H1 (cell line): ENCODE measurements at places on chromosomes 16 and 17.
A peak's percentile ranks its signal among the peaks of the same experiment; 100 is the strongest.

- DNase-seq = no peak
These were observed at the start of gene ADAP2 for GRCh38 chr17:30921544-30922196. Gene ADAP2 (plus strand): TSS chr17:30921945. CDS start chr17:30922015, 70 bp downstream.

DNA sequence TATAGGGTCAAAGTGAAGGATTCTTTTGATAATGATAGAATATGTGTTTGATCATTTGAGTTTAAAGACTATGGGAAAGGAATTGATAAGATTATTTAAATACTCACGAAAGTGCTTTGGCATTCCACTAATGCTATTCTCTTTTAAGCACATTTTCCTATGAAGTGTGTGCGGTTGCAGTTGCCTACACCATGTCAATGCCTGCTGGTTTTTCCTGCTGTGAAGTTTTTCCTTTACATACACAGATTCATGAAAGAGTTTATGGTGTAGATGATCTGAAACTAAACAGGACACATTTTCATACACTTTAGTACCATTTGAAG, 78.7 kb downstream of the VMP1 start:
- DNase-seq = no peak

DNA sequence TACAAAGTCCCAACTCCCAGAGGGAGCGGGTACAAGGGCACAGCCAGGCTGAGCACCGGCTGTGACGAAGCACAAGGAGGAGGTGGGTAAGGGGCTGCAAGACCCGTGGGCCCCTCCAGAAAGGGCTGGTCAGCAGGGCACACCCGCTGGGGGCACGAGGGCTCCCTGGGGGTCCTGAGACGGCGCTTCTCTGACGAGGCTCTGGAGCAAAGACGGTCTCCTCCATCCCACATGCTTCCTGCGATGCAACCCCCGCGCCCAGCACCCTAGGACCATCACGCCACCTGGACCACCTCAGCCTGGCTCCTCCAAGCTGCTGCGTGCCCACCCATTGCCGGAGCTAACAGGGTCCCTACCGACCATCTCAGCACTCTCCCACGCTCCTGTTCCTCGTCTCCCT, 8.7 kb downstream of the CCDC57 start:
- no peak for DNase-seq

DNA sequence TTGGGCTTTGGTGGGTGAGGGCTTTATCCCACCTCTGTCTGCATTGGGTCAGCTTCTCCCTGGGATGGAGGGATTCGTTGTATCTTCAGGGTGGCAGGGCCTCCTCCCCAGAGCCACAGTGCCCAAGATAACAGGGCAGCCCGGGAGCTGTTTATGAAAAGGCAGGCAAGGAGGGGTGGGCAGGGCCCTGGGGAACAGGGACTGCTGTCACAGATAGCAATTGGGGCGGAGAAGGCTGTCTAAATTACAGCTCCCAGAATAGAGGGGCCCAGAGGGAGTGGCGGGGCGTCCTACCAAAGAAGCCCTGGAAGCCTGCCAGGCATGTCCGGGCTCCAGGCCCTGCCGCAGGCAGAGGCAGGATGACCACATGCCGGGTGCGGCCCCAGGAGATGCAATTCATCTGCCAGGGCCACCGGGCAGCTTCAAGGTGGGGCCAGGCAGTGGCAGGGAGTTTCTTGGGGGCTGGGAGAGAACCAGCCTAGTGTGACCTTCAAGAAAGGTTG, 18.8 kb upstream of the PHOSPHO1 start:
- no peak for DNase-seq

GRCh38 chr16:1153480-1154160, 714 bp downstream of the CACNA1H start:
- DNase-seq = no peak

DNA sequence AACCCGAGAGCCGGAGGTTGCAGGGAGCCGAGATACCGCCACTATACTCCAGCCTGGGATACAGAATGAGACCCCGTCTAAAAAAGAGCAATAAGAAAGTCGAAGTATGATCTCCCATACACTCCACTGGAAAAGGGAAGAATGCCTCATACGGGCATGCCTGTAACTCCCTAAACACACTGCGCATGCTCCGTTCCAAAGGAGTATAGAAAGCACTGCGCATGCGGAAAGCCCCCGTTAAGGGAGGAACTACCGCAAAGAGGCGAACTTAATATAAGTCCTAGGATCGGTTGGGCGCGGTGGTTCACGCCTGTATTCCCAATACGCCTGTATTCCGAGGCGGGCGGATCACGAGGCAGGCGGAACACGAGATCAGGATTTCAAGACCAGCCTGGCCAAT, 313.1 kb upstream of the ERCC4 start:
- no peak for DNase-seq

- DNase-seq = no peak
These were observed 8.9 kb upstream of the CDC42EP4 start for GRCh38 chr17:73320601-73321264.

DNA sequence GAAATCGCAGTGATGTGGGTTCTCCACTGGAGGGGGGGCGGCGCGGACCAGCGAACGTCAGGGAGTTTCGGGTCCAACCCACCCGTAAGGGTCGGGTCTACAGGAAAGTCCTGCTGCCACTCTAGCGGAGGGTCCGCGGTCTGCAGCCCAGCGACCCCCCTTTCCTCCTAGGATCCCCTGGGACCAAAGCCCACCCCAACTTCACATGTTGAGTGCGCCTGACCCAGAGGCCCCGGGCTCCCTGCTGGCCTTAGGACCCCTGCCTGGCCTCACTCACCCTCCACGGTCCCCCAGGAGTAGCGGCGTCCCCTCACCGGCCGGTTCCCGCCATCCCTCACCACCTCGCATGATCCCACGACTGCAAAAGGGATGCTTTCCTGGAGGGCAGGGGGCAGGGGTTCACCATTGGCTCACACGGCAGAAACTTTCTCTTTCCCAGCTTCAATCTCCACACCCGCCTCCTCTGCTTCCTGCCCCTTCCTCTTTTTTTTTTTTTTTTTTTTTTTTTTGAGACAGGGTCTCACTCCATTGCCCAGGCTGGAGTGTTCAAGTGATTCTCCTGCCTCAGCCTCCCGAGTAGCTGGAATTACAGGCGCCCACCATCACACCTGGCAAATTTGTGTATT, 3.1 kb downstream of the SEPTIN1 start:
- DNase-seq = no peak

DNA sequence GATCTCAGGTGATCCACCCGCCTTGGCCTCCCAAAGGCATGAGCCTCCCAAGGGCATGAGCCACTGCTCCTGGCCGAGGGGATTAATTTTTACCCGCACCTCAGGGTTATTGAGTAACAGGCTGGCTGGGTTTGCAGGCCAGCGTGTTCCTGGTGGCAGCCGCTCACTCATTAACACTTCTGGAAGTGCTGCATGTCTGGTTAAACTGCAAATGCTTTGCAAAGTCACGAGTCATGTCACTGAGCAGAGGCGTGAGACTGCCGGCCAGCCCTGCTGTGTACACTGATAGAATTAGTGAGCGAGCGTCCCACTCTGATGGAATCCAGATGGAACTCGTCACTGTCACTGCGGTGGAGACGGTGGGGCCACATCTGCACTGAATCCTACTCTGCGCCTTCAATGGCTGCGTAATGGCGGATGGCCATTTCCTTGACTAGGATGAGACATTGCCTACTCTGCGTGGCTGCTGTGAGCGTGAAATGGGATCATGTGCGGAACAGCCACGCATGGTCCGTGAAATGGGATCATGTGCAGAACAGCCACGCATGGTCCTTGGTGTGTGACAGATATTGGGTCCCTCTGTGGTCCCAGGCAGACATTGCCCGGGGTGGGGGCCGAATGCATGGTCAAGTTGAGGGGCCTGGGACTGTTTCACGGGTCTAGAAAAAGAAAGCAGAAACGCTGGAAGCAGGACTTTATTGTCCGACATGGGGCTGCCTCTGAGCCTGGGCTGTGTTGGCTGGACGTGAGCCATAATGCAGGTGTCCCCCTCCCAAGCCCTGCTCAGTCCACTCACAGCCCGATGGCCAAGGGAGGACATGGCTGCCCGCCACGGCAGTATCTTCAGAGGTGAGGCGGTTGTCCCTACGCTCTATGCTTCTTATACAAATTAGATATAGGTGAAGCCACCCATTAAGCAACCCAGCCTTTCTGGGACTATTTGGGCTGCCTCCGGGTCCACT, 740 bp upstream of the SLC5A10 start:
- no peak for DNase-seq

GRCh38 chr17:38418062-38418692, 10.1 kb upstream of the ARHGAP23 start:
- no peak for DNase-seq

- DNase-seq = no peak
These were observed 5.7 kb downstream of the TPPP3 start for GRCh38 chr16:67387479-67388079.

GRCh38 chr17:59848778-59849177, 44.0 kb downstream of the TUBD1 start:
- no peak for DNase-seq

GRCh38 chr17:74213861-74214391, 555 bp downstream of the TTYH2 start:
- peak; percentile 57 for DNase-seq

GRCh38 chr17:72614871-72615626, 477.4 kb downstream of the SLC39A11 start:
- DNase-seq = no peak

GRCh38 chr16:67157892-67158635, 1.6 kb downstream of the TRADD start:
- DNase-seq = no peak

DNA sequence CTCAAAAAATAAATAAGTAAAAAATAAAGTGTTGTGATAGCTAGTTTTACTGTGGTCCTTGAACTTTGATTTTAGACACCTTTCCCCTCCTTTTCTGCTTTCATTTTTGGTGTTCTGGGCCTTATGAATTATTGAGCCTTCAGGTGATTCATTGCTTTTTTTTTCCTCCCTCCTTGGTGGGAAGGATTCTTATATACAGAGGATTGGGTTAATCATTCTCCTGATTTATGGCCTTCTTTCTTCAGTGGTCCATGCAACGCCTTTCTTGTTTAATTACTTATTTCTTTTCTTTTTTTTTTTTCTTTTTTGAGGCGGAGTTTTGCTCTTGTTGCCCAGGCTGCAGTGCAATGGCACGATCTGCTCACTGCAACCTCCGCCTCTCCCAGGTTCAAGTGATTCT, 8.0 kb upstream of the MYL4 start:
- DNase-seq = no peak

- DNase-seq = no peak
These were observed 23.4 kb downstream of the PIK3R5 start for GRCh38 chr17:8941980-8942622.

DNA sequence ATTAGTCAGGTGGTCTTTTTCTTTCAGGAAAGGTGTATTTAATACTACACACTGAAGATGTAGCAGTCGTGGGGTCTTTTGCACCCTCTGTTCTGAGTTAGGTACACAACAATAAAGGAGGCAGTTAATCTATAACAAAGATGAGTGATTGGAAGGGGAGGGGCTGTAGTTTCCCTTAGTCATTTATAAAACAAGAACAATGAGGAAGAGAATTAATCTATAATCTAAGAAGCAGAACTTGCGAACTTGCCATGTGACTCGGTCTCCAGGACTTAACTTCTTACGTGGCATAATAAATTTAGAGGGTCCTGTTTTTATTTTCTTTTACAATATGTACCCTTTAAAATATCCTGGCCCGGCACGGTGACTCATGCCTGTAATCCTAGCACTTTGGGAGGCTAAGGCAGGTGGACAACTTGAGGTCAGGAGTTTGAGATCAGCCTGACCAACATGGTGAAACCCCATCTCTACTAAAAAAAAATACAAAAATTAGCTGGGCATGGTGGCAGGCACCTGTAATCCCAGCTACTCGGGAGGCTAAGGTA, 8.6 kb upstream of the APPBP2 start:
- DNase-seq = no peak

DNA sequence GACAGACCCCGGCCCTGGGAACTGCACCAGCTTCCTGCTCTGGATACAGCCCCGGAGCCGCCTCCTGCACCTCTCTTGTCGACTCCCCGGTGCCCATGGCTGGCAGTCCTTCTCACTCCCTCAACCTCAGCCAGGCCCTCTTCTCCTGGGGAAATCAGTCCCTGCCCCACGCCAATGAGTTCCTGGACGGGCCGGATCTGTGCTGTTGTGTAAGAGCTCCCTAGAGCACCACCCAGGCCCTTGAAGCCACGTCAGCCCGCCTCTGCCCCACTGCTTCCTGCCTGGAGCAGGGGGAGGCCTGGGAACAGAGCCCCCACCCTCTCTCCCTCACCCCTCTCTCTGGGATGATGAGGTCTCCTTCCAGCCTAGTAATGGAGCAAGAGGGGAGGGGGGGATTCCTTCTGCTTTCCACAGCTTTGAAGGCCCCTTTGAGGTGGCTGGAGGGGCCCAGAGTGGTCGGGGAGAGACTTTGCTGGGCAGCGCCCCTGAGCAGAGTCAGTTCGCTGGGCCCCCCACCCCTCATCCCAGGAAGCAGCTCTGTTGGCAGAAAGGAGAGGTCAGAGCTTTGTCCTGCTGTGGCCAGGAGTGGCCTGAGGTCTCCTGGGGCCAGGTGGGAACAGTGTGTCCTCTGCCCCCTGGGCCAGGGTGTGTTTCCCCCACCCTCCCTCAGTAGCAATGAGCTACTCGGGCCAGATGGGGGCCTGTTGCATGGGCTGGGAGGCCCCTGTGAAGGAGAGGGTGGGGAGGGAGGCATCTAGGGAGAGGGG, 3.8 kb downstream of the PRR29 start:
- DNase-seq = no peak

DNA sequence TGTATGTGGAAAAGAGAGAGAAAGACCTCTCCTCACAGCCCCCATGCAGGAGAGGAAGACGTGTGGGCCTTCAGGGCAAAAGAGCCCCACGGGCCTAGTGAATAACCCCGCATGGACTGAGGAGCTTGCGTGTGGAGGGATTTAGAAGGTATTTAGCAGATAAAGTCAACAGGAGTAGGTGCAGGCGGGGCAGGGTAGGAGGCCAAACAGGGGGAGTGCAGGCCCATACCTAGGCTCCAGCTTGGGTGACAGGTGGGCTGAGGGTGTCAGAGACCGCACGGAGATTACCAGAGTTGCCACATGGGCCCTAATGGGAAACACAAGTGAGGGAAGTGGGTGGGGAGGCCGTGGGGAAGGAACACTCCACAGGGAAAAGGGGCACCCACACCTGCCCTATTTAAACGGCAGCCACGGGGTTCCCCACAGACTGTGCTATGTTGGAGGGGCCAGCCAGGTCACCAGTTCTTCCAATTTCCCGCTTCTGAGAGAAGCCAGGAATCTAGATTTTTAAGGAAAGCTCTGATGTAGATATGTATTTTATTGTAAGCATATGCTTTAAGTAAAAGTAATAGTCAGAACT, 8.2 kb upstream of the CNGB1 start:
- no peak for DNase-seq
